Stimulated activated CD4-positive, alpha-beta T cell treated with anti-CD3 and anti-CD28 coated beads, Interleukin-1b, Interleukin-23, amount 100 ng/mL, for 4 hours (primary cell): ENCODE measurements at places on chromosomes 16 and 17.

DNA sequence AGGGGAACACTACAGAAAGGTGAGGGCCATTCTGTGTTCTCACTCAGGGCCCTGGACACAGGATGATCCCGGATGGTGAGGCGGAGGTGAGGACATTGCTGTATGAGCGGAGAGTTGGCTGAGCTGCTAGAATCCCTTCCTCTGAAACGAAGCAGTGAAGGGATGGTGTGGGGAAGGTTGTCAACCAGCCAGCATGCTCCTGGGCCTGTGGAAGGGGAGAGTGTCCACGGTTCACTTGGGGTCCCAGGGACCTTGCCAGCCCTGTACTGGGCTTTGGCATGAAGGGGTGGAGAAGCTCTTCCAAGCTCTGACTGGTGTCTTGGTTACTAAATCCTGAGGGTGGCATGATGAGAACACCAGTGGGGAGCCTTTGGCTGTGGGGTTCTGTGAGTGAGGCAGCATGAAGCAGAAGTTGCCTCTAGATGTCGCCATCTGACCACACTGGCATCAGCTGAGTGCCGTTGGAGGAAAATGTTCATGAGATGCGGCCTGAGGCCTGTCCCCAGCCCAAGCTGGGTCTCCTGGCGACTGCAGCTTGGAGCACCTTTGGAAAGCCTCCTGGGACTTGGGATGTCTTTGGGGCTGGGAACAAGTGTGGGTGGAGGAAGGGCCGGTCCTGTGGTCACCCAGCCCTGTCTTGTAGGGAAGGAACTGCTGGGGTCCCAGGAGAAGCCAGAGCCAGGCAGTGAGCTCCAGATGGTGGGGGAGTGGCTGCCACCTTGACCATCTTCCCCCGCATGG, 14.8 kb downstream of the PDP2 start:
- DNase-seq = peak; percentile 37

DNA sequence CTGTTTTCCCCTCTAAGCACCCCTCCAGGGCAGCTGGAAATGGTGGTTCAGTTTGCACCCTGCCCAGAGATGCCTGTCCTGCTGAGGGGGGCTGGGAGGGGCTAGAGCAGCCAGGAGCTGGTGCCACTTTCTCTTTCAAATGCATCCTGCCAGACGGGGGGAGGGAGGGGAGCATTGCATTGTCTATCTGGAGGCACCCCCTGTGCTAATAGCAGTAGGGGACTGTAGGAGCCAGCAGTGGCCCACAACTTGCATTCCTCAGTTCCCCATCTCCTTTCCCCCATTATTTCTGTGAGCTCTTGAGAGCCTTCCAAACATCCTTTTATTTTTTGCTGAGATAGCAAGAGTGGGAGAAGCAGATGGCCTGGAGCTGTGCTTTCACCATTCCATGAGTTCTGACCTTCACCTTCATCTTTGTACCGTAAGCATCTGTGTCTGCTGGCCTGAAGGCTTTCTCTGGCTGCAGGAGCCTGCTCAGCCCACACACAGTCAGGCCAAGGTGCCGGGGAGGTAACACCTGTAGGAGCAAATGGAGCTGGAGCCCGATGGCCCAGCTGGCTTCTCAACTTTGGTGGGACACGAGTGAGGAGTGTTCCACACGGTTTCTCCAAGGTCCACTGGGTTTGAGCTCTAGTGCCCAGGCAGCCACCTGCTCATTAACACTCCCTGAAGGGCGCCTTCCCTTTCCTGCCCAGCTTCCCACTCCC, 5.2 kb downstream of the WFDC1 start:
- DNase-seq = no peak

- DNase-seq = no peak
These were observed 3.1 kb upstream of the WDR90 start for GRCh38 chr16:645852-646678.

- peak; percentile 47 for DNase-seq
These were observed 30.8 kb downstream of the HLF start for GRCh38 chr17:55295411-55296170.

DNA sequence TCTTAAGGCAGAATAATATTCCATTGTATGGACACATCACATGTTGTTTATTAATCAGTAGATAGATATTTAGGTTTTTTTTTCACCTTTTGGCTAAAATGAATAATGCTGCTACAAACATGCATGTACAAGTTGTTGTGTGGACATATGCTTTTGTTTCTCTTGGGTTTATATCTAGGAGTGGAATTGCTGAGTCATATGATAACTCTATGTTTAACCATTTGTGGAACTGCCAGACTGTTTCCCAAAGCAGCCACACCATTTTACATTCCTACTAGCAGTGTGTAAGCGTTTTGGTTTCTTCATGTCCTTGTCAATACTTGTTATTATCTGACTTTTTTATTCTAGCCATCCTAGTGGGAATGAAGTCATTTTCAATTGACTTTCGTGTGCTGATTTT, 21.3 kb downstream of the CYLD start:
- no peak for DNase-seq

DNA sequence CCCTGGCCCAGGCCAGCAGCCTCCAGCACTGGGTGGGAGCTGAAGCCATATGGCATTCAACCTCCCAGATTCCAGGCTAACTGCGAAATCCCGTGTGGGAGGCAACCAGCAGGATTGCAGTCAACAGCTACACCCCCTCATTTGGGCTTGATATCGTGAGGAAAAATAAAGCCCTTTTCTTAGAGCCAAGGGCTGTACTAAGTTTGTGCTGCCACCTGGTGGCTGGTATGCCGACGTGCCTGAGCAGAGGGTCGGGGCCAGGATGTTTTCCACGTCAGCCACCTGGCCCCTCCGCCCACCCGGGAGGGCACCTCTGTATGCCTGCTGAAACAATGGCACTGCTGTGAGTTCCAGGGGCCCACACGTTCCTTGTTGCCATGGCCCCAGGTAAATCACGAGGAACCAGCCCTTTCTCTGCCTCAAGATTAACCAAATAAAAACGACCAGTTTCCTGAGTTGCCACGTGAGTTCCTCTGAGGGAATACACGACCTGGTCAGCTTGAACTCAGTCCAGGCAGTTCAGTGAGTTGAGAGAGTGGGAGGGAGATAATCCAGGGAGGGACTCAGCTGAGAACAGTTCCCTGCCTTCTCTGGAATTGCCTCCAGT, 9.0 kb downstream of the TMEM98 start:
- peak; percentile 52 for DNase-seq

DNA sequence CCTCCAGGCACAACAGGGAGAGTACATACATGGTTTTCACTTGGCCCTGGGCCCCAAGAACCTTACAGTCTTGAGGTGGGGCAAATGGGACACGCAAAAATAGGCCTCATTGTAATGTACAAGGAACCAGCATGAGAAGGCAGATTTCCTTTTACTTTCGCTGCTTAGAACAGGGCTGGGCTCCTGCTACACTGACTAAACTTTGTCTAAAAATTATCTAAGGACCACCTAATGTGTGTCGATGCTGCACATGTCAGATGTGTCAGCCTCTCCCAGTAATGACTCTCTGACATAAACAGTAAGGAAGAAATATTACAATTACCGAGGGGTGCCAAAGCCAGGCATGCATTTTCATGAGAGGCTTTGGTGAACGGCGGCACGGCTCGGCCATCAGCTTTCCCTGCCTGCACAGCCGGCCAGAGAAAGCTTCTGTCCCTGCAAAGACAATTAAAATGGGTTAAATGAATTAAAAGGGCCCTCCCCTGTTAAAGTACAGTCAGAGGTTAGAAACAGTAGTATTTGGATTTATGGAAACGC, 224.2 kb upstream of the IRX3 start:
- no peak for DNase-seq

- no peak for DNase-seq
These were observed 10.4 kb upstream of the SLC47A2 start for GRCh38 chr17:19726631-19727376.

DNA sequence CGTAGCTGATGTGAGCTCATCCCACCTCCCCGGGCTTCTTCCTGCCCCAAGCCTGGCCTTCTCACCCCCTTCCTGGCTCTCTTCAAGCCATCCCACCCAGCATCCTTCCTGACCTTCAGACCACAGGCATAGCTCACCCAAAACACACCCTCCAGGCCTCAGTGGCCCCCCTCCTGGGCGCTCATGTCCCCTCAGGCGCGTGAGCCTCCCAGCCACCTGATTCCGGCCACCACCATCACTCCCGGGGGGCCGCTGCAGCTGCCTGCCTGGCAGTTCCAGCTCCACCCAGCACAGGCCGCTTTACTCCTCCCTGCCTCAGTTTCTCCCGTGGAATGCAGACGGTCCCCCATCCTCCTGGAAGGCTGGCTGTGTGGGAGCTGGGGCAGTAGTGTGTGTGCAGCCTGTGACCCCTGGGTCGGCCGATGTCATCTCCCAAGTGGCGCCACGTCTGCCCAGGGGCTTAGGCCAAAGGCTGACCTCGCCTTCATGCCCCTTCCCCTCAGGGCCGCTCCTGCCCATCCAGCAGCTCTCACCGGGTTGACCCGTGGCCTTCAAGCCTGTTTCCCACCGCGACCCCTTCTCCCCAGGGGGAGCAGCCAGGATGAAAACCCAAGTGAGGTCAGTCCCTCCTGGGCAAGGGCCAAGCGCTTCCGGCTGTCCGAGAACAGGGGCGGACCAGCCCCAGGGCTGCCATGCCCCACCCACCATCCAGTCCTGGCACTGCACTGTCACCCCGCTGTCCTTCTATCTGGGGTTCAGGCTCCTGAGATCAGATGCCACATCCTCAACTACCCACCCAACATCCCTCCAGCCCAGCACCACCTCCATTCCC, 11.9 kb upstream of the CHMP6 start:
- no peak for DNase-seq

DNA sequence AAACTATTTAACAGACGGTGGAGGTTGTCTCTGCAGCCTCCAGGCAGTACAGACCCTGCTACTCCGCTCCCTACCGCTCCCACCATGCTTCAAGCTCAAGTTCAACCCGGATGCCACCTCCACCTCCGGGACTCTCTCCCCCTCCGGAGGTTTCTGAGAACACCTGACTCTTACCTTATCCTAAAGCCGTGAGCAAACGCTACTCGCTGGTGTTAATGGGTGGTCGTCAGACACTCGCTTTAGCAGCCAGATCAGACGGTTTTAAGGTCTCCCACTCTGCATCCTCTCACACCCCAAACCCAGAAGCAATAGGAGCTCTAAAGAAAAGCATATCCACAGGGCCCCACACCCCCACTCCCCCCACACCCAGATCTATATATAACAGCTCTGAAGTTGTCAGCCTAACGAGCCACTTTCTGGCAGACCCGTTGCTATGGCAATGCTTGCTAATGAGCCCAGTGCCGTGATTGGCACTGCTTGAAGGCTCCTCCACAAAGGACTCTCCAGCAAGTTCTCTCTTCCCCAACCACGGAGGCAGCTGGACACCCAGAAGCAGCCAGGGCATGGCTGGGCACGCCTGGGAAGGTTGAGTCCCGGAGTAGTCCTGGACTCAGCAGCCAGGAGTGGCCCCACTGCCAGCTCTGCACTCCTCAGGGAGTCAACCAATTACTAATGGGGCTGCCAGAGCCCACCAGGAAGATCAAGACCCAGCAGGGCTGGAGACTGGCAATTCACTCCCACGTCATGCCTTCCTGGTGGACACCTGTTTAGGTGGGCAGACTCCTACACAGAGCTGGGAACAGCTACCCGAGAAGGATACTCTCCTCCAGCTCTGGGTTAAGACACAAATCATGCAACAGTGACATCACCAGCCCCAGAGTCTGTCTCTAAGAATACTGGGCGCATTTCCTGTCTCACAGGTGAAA, 121.2 kb upstream of the RCVRN start:
- no peak for DNase-seq

GRCh38 chr16:79593074-79593531, 7.4 kb downstream of the MAF start:
- no peak for DNase-seq

DNA sequence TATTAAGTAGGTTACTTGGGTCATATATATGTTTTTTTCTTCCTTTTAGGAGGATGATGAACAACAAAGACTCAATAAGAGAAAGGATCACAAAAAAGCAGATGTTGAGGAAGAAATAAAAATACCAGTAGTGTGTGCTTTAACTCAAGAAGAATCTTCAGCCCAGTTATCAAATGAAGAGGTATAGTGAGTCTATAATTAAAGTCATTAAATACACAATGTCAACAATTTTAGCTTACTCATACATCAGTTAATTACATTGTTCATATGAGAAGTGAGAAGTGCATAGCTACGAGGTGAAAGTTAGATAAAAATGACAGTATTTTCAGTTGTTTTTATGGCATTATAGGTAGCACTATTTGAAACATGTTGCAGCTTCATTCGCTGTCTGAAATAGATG, 65.2 kb downstream of the NUP88 start:
- DNase-seq = no peak

DNA sequence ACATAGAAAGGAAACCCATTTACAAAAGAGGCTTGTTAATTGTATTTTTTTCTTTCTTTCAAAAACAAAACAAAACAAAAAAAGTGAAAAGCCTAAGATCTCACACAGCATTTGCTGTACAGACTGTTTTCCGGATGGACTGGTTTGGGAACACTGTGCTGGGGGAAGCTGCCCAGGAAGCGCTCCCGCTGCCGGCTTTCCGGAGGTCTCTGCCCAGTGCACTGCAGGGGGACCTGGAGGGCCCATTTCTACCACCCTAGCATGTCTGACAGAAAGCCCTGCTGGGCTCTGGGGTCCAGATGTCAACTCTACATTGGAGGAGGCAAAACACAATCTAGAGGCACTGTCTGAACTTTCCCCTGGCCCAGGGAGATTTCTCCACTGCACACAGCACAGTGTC, 26.3 kb upstream of the CLEC18B start:
- DNase-seq = no peak

- DNase-seq = no peak
These were observed 346.4 kb upstream of the CDH5 start for GRCh38 chr16:66020046-66020445.

DNA sequence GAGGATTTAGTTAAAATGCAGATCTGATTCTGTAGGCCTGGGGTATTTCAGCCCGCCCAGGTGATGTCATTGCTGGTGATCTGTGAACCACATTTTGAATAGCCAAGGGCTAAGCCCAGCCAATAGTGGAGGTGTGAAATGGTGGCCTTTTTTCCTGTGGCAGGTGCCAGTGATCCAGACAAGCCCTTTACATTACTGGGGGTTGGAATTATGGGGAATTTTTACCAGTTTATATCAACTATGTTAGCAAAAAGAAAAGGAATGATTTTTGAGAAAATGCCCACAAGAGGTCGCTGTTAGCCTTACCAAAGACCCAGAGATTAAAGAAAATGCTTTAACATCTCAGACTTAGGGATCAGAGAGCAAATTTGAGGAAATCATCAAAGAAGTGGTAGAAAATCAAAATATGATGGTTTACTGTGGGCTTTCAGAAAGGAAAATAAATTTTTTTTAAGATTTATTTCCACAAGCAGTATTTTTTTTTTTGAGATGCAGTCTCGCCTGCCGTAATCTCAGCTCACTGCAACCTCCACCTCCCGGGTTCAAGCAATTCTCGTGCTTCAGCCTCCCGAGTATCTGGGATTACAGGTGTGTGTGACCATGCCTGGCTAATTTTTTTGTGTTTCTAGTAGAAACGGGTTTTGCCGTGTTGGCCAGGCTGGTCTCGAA, 3.9 kb downstream of the VPS35L start:
- no peak for DNase-seq
